ENCODE measurements at places on chromosomes 16 and 17. TPM values are rescaled to one million over a fixed set of nuclear protein-coding genes. Genes with fewer than 3 reads are reported as not detected.

DNA sequence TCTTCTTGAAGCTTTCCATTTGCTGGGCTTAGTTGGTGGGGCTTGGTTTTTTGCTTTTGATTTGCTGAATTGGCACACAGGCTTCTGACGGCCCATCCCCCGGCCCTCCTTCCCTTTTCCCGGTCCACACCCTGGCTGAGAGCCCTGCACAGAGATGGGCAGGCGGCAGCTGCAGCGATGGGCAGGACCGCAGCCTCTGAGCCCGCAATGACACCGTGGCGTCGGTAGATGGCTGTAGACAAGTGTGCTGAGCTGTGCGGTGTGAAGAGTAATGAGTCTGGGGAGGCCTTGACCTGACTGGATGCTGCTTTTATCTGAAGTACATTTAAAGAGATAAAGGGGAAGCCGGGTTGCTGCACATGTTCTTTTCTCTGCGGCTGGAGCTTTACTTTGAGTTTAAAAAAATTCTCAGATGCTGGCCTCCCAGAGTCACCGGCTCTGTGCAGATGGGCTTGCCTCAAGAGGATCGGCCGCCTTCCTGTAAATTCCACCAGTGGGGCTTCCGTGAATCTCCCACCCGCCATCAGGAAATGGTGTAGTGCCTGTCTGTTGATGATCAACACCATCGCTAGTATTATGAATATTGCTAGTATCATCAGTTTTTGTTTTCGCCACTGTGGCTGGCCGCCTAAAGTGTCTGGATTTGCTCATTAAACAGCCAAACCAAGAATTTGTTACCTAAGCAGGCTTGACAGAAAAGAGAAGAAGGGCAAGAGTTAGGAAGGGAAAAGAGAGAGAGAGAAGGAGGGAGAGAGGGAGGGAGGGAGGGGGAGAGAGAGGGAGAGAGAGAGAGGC is 245.6 kb upstream of the RBFOX1 start:
- DNase-seq, result no peak

GRCh38 chr17:27315796-27316465 is 22.0 kb downstream of the WSB1 start:
- no peak for DNase-seq

DNA sequence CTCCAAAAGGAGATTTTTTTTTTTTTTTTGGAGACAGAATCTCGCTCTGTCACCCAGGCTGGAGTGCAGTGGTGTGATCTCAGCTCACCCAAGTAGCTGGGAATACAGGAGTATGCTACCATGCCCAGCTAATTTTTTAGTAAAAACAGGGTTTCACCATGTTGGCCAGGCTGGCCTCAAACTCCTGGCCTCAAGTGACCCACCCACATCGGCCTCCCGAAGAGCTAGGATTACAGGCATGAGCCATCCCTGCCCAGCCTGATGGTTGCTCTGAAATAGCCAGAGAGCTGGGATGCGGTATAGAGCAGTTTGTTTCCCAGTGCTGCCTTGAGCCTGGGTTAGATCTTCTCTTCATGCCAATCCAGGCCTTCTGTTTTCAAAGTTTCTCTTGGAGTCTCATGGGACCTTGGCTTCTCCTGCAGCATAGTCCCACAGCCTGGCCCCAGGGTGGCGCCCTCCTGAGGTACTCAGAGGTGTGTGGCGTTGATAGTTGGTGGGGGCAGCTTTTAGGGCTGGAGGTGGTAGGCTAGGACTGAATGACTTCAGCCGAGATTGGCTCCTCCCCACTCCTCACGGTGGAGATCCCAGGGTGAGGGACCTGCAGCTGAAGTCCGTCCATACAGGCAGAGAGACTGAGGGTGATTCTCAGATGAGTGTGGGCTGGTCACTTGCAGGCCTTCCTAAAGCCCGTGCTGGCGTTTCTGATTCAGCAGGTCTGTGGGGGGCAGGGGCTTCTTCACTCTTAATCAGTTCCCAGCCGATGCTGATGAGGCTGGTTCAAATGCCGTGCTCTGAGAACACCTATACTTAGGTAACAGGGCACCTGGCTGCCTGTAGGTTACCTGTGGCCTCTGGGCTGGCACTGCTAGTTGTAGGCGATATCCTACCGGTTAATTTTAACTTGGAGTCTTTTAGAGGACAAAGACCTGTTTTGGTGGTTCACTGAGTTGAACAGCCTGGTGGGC is 52.0 kb downstream of the TNFRSF13B start:
- no peak for DNase-seq

GRCh38 chr17:5861246-5861645 is 208.9 kb upstream of the WSCD1 start:
- no peak for DNase-seq

DNA sequence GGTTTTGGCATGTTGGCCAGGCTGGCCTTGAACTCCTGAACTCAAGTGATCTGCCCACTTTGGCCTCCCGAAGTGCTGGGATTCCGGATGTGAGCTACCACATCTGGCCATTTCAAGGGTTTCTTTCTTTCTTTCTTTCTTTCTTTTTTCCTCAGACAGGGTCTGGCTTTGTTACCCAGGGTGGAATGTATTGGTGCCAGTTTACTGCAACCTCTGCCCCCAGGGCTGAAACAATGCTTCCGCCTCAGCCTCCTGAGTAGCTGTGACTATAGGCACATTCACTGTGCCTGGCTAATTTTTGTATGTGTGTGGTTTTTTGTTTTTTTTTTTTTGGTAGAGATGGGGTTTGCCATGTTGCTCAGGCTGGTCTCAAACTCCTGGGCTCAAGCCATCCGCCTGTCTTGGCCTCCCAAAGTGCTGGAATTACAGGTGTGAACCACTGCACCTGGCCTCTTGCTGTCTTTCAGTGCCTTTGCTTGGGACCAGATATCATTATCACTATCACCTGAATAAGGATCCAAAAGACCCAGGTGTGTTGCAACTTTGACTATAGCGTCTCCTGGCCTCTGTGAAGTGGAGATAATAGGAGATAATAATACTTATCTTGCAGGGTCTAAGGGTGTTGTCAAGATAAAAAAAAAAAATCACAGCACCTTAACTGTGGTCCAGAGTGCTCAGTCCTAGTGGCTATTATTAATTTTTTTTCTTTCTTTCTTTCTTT is 3.2 kb downstream of the FCSK start:
- no peak for DNase-seq

- no peak for DNase-seq
Observed at GRCh38 chr17:632560-632959, 82.1 kb downstream of the VPS53 start.

DNA sequence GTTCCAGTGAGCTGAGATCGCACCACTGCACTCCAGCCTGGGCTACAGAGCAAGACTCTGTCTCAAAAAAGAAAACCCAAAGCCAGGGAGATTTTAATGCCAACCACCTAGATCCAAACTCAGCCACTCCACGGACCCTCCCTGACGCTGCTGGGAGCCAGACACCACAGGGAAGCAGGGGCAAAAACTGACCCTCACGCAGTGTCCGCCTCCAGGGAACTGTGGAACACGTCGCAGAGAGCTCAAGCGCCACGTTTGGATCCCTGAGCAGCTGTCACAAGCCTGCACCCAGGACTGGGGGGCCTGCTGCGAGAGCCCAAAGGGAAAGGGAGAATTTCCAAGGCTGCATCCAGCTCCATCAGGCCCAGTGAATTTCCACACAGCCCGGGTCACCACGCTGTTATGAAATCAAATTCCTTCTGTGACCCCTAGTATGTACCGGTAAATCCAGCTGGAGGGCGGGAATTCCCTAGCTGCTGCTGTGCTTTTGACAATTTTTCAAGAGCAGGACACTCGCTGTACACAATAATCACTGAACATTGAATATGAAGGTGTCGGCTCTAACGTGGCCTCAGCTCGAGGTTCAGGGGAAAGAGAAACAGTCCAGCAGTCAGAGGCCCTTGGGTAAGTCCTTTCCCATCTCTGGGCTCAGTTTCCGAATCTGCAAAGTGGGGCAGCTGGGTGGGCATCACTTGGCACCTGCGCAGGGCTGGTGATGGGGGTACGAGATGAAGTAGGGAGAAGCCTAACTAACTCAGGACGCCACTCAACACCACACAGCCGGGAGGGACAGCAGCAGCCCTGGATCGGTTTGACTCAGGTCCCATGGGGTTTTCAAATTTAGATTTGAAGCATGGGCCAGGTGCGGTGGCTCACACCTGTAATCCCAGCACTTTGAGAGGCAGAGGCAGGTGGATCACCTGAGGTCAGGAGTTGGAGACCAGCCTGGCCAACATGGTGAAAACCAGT is 8.6 kb downstream of the CARHSP1 start:
- DNase-seq, result peak; percentile 65

DNA sequence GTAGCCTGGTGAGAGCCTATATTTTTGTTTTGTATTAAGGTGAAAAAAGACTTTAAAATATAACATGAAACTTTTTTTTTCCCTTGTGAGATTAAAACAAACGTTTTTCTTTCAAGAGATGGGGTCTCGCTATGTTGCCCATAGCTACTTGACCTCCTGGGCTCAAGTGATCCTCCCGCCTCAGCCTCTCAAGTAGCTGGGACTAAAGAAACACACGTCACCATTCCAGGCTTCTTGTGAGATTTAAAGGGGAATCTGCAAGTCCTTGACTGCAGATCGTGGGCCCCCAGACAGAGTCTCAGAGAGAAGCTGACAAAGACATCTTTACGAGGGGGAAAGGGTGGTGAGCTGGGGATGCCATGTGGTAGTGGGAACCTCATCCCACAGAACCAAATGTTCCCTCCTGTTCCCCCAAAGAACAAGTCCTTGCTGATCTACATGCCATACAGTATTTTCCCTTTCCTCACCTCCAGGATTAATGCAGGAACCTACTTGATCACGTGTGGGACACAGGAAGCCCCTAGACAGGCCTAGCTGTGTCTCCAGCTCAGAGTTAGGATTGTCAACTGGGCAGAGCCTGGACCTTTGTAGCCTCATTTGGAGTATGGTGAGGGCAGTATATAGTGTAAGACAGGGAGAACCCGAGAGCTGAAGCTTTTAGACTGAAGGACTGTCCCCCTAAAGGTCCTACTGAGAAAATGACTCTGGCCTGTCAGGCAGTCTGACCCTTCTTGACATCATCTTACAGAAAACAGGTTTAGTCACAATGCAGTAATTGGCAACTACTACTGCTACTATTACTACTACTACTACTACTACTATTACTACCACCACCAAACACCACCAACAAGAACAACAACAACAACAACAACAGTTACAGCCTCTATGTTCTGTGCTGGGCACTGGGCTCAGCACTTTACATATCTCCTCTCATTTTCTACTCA is 4.1 kb downstream of the MAP3K14 start:
- no peak for DNase-seq

DNA sequence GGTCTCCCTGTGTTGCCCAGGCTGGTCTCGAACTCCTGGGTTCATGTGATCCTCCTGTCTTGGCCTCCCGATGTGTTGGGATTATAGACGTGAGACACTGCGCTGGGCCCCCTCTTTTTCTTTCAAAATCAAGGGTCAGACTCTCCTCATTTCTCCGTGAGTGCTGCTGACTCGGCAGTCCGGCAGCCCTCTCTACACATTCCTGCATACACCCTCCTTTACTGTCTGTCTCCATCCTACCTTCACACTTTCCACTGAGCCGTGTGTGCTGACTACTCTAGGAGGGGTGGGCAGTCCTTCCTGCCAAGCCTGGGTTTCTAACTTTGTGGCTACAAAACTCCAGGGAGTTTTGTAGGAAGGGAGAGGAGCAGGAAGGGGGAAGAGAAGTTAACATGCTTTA is 195.2 kb downstream of the PARN start:
- no peak for DNase-seq

DNA sequence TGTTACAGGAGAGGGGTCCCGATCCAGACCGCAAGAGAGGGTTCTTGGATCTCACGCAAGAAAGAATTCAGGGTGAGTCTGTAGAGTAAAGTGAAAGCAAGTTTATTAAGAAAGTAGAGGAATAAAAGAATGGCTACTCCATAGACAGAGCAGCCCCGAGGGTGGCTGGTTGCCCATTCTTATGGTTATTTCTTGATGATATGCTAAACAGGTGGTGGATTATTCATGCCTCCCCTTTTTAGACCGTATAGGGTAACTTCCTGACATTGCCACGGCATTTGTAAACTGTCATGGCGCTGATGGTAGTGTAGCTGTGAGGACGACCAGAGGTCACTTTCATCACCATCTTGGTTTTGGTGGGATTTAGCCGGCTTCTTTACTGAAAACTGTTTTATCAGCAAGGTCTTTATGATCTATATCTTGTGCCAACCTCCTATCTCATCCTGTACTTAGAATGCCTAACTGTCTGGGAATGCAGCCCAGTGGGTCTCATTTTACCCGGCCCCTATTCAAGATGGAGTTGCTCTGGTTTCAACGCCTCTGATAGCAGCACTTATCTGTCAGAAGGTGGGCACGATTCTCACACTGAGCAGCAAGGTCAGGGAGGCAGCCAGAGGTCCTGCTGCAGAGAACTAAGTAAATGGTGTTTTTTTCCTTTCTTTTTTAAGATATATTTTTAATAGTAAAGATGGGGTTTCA is 26.5 kb upstream of the XYLT2 start:
- no peak for DNase-seq

GRCh38 chr16:1481906-1482835 is 6.6 kb downstream of the PTX4 start:
- no peak for DNase-seq

DNA sequence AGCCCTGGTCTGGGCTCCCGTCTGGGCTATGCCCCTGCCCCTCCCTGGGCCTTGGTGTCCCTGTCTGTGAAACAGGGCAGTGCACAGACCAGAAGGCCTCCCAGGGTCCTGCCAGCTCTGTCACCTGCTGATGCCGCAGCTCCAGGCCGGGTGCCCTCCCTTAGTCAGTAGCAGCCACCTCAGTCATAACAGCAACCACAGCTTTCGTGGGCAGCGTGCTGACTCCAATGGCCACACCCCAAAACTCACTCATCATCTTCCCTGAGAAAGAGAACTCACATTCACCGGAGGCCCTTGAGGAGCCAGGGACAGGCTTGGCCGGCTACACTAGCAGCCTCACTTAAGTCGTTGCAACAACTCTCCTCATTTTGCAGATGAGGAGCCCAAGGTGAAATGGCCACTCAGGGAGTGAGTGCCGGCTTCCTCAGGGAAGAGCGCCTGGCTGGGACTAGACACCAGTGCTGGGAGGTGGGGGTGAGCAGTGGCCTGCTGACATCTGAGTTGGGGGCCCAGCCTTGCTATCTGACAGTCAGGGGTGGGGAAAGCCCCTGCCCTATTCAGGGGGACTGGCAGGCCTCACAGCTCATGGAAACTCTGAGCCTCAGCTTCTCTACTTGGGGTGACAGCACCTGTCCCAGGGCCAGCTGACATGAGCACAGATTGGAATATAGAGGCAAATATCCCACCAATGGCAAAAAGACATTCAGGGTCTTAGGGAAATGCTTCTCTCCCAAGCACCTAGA is 22.6 kb downstream of the SLC5A10 start:
- DNase-seq, result no peak

DNA sequence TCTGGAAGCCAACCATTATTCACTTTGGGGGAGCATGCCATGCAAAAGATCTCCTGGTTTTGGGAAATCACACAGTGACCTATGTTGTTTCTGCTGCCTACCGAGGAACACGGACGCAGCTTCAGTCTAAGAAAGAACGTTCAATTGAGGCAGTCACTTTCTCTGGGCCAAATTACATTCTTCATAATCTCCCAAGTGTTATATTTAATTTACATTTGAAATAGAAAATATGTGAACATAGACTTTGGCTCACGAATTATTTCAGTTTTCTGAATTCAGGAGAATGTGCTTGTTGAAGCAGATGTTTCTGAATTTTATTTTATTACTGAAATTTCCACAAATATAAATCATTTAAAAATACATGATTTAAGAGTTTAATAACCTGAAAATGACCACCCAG is 93.6 kb upstream of the KCNJ16 start:
- DNase-seq, result no peak

Gene FBXO39
- 34.6 TPM for total RNA-seq

Gene ANKRD40CL
- not detected for total RNA-seq

Gene RSKR
- 2.1 TPM for total RNA-seq

Gene AANAT
- total RNA-seq, result not detected

Gene PRSS33
- total RNA-seq, result not detected

Gene C1QL1
- 0.13 TPM for total RNA-seq
